ENCODE measurements at places on chromosomes 4 and X.

DNA sequence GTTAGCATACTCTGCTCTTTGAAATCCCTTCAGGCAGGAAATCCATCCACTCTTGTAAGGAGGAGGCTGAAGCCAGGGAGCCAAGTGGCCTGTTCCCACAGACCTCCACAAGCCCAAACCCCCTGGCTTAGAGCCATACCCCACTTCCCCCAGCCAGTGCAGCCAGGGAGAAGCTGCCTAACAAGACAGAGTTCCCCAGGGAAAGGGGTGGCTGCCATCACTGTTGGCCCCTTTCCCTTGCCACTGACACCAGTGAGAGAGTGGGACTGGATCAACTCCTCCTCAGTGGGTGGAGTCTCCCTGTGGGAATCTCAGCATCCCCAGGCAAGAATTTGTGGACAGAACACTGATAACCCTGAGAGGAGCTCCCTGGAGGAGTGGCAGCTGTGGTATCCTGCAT is 389.4 kb downstream of the PABPC4L start:
- no peak for DNase-seq

DNA sequence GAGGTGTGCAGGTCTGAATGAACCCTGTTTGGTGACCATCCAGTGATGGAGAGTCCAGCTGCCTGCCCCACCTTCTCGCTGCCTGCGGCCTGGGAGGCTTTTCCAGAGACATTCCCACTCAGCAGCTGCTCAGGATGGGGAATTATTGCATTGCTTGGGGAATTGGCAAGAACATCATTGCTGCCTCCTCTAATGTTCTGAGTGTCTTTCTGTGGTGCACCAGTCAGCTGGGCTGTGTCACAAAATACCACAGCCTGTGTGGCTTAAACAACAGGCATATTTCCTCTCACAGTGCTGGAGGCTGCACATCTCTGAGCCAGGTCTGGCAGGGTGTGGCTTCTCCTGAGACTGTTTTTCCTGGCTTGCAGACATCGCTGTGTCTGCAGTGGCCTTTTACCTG is 86.8 kb upstream of the AFAP1 start:
- no peak for DNase-seq

GRCh38 chrX:67725471-67725870 is 181.7 kb downstream of the AR start:
- no peak for DNase-seq

- no peak for DNase-seq
Observed at GRCh38 chrX:21674430-21675186, 16.5 kb upstream of the KLHL34 start.

- DNase-seq, result no peak
Observed at GRCh38 chr4:152747444-152747843, 32.1 kb downstream of the TIGD4 start.

GRCh38 chr4:148634476-148634875 is 192.3 kb upstream of the NR3C2 start:
- DNase-seq, result no peak

- DNase-seq, result no peak
Observed at GRCh38 chrX:16999275-16999674, 52.8 kb downstream of the REPS2 start.

GRCh38 chrX:148333989-148334388 is 166.4 kb upstream of the AFF2 start:
- no peak for DNase-seq

GRCh38 chr4:98485816-98486345 is 172.5 kb downstream of the TSPAN5 start:
- DNase-seq, result no peak

GRCh38 chrX:13287816-13288215 is 32.0 kb downstream of the ATXN3L start:
- no peak for DNase-seq

GRCh38 chr4:120773641-120774040 is 148.9 kb downstream of the PRDM5 start:
- DNase-seq, result no peak

- no peak for DNase-seq
Observed at GRCh38 chrX:87475793-87476192, 41.8 kb upstream of the KLHL4 start.

- no peak for DNase-seq
Observed at GRCh38 chr4:151797131-151797530, 36.3 kb upstream of the GATB start.

DNA sequence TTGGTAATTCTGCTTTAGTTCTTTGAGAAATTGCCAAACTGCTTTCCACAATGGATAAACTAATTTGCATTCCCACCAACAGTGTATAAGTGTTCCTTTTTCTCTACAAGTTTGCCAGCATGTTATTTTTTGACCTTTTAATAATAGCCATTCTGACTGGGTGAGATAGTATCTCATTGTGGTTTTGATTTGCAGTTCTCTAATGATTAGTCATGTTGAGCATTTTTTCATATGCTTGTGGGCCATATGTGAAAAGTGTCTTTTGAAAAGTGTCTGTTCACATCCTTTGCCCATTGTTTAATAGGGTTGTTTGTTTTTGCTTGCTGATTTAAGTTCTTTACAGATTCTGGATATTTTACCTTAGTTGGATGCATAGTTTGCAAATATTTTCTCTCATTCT is 25.9 kb downstream of the ENPEP start:
- DNase-seq, result no peak

DNA sequence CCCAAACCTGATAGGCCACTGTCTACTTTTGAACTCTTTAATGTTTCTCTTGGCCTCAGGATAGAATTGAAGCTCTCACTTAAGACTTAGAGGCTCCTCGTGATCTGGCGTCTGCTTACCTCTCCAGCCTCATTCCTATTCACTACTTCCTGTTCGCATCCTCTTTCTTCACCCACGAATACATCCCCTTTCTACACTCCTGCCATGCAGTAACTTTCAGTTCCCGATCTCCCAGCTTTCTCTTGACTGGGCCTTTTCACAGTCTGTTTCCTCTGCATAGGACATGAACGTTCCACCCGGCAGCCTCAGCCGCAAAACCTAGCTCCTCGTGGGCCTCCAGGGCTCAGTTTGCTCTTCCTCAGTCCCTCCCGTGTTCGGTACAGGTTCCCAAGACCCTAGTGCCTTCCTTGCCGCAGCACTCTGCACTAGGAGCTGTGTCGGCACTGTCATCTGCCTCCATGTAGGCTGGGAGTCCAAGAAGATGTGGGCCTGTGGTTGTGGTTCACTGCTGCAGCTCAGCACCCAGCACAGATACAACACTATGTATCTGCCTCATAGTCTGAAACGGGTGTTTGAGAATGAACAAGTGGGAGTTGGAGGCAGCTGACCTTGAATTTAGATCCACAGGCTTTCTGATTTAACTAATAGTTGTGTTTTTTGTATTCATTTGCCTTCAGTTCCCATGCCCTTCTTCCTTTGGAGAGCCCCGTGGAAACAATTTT is 15.8 kb downstream of the RPL39 start:
- DNase-seq, result no peak

DNA sequence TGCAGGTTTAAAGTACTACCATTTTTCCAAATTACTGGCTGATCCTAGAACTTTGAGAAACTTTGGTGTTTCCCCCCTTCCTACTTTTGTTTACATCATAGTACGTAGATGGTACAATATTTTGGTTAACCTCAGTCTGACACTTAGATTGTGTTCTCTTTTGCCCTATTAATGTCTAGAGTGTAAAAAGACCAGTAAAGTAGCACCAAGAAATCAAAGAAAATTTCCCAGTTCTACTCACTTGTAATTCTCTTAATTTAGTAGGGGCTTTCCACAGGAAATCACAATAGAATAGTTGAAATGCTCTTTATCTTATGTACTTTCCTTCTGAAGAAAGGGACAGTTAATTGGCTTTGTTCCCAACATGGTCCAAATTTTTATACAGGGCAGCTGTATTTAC is 51.6 kb downstream of the NFKB1 start:
- DNase-seq, result no peak

DNA sequence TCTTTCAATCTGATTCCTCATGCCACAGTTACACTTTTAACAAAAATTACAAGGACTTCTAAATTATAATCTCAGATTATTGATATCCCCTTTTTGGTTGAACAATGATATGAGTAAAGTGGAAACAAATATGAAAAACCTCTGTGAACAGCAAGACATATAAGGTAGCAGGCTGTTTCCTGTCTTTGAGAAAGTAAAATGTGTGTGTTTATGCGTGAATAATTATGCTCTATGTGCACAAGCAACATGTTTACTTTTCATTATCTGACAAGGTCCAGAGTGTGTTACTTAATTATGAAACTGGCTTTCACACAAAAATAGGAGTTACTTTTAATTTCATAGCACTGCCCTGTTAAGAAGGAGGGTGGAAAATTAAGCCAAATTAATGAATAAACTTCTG is 43.1 kb downstream of the DDIT4L start:
- no peak for DNase-seq

DNA sequence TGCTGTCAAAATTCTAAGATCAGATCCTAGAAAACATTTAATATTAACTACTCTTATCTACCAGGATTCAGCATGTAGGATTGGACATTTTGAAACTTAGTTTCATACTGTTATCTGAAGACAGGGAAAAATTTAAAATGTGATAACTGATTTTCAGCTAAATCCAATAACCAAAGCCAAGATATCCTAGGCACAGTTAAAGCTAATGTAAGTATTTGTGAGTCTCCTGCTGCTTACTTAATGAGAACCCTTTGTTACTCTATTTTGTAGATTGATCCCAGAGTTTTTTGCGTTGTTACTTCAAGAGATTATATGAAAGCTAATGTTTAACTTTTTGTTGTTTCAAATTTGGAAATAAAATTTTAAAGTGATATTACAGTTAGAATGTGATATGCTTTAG is 2.0 kb downstream of the CPE start:
- no peak for DNase-seq

GRCh38 chr4:93719552-93719951 is 109.0 kb upstream of the ATOH1 start:
- DNase-seq, result no peak

GRCh38 chrX:39645178-39645895 is 452.4 kb downstream of the BCOR start:
- no peak for DNase-seq

DNA sequence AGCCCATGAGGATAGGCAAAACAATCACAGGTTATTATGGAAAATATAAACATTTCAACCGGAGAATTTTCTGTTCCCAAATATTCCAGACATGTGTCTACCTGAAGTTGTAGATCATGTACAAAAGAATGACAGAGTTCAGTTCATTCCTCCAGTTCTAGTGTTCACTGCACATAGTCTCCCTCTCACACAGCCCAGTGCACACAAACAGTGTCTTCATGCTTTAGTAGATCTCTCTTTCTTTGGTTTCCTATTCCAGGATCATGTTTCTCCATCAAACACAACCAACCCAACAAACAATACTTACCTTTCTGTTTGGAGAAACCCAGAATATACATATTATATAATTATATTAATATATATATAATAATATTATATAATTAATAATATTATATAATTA is 671.9 kb downstream of the TRIML1 start:
- no peak for DNase-seq

DNA sequence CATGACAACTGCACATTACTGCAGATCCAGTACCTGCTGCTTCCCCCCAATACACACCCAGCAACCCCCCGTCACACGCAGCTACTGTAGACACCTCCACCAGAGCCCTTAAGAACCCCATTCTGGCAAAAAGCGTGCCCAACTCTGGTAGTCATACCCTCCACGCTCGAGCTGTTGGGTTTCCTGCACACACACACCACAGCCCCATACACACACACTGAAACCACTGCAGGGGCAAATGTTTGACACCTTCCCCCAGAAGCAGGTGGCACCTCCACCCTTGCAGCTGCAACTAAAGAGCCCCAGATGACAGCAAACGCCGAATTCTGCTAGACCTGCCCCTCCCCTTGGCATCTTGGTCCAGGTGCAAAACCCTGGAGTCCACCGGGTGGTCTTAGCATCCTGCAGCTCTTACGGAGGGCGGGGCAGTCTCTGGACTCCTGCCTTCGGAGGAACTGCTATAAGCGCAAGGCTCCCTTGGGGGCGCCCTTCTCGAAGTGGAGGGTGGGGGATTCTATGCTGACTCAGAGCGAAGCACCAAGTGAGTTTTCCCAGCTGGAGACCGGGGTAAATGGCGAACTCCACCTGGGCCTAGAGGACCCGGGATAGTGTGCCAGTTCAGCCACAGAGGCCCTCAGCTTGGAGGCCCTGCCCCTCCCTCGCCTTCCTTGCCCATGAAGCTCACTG is 1.5 kb downstream of the FRMPD3 start:
- no peak for DNase-seq

DNA sequence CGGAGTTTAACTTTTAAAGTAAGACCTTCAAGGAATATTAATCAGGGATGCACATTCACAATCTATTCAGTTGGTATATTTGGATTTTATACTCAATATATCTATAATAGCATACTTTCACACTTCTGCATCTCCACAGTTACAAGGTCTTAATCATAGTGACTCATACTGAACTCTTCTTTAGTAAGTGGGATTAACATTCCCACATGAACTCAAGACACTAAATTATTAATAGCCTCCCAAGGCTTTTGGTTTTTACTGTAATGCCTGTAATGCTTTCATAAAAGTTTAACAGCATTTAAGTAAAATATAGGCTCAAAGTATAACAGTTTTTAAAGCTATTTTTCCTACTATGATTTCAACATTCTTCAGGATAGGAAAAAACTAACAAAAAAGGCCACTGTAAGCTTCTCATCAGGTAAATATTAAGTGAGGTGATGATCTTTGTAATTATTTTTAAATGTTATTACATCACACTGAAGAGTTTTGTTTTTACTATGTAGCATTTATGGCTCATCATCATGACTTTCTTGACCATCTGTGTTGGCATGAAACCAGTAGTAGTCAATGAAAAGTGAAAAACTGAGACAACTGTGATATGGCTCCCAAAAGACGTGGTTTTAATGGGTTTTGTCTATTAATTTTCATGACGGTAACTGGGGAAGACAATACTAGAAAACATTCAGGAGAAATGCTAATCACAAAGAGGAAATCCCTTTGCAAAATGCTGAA is 91.5 kb upstream of the GALNT7 start:
- no peak for DNase-seq

Data from activated T-helper 1 cell treated with anti-CD3 and anti-CD28 coated beads, Interleukin-2, amount 50 U/mL, for 16 hours (primary cell).